Kidney tubule cell (primary cell): ENCODE measurements at places on chromosomes 12 and 14.

DNA sequence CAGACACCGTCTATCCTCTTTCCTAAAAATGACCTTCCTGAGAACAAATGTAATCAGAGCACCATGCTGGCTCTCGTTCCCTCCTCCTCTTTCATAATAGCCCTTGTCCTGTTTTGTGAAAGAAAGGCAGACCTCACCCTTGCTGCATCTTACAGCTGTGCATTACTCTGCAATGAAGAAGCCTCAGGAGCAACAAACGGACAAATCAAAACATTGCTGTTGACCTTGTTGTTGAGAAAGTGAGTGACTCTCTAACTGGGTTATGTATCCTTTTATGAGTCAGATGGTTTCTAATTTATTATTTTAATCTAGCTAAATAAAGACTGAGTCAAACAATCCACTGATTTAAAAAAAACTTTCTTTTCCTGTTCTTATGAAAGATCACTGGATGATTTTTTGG, 180.9 kb downstream of the RPS29 start:
- no peak for DNase-seq

GRCh38 chr12:124542021-124542949, 25.1 kb downstream of the NCOR2 start:
- no peak for DNase-seq

- no peak for DNase-seq
Observed at GRCh38 chr14:32256576-32256975, 53.5 kb upstream of the RNU6-8 start.

DNA sequence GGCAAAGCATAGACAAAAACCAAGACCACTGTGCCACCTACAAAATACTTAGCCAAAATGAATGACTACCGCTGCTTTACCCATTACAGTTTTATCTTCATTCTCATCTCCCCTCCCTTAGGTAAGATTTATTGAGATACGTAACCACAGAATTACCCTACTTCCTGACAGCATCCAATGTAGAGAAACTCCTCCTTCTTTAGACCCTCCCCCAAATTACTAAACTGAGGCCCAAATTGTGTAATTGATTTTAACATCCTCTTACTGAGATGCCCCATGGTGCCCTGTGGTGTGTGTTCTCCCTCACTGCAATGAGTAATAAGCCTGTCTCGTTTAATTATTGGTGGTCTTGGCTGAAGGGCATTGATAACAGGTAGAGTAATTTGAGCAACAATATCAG, 19.1 kb downstream of the VRK1 start:
- no peak for DNase-seq

DNA sequence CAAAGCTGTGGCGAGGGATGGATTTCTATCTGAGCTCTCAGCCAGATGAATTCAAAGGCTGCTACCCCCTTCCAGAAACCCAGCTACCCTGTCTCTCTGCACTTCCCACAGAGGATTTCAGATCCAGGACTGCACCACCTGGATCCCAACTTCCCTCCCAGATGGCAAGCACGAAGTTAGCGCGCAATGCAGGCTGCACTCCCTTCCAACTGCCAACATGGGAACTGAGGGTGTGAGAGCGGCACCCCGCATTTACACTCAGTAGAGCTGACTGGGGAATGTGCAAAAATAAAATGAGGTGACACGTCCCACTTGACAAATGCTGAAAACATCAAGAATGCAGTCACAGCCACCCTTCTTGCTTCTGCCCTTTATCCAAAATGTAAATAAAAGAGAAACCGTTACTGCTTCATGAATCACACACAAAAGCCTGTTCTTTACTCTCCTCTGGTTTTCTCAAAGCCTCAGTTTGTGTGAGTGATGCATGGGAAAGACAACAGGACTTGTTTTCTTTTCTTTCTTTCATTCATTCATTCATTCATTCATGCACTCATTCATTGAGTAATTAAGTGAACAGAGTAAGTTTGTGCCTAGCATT, 85.7 kb downstream of the ITPK1 start:
- DNase-seq = no peak

DNA sequence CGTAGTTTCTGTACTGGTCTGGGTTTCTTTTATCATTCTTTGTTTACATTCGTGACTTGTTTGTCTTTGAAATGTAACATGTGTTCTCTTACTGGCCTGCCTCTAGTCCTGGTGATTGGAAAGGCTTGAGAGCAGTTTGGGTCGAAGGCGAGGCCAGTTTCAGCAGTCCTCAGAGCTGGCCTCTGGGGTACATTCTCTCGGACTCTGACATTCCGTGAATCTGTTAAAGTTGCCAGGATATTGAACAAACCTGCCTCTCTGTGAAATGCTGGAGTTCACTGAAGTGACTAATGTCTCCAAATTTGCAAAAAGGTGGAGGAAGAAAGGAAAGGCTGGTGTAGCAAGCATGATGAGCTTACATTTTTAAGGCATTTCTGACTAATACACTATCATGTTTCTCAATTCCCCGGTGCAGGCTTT, 1.5 kb downstream of the PLEKHA5 start:
- DNase-seq = peak; percentile 80

- no peak for DNase-seq
Observed at GRCh38 chr12:116482179-116482578, 77.0 kb upstream of the MAP1LC3B2 start.

DNA sequence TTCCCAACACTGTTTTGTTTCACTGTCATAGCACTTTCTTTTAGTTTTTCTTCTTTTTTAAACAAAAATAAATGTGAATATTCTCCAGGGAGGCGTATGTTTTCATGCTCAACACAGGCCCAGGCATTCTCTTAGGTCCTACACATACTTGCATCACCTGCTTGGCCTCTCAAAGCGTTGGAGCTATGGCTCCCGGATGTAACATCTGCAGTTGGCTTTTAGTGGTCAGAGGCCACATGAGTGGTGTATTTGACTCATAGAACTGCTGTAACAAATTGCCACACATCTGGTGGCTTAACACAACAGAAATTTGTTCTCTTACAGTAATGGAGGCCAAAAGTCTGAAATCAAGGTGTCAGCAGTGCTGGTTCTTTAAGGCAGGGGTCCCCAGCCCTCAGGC, 44.6 kb upstream of the VRK1 start:
- no peak for DNase-seq

GRCh38 chr12:59736359-59736758, 140.5 kb downstream of the SLC16A7 start:
- DNase-seq = no peak

- DNase-seq = no peak
Observed at GRCh38 chr12:91982946-91983345, 162.7 kb downstream of the BTG1 start.

- no peak for DNase-seq
Observed at GRCh38 chr12:114245555-114245954, 160.4 kb downstream of the TBX5 start.

- no peak for DNase-seq
Observed at GRCh38 chr14:79856381-79856780, 354.9 kb downstream of the DIO2 start.

- no peak for DNase-seq
Observed at GRCh38 chr12:6954316-6955107, 3.4 kb downstream of the PTPN6 start.

DNA sequence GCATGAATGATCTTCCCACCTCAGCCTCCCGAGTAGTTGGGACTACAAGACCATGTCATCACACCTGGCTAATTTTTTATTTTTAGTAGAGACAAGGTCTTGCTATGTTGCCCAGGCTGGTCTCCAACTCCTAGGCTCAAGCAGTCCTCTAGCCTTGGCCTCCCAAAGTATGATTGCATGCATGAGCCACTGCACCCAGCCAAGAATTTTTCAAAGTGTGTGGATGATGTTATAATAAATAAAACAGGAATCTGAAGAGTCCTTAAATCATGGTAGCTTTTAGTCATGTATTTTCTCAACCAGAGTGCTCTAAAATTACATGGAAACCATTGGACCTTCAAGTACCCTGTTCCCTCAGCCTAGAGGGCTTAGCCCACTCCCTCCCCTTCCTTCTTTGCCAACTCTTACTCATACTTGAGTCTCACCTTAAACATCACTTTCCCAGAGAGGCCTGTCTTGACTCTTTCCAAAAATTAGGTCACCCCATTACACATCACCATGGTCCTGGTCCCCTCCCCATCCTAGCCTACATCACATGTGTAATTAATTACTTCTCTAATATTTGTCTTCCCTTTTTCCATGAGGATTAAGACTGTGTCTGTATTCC, 52.2 kb upstream of the BICDL1 start:
- DNase-seq = no peak

GRCh38 chr12:48973941-48974673, 2.6 kb upstream of the WNT10B start:
- DNase-seq = no peak

- DNase-seq = no peak
Observed at GRCh38 chr12:6630736-6631135, 5.0 kb downstream of the LPAR5 start.

- DNase-seq = peak; percentile 69
Observed at GRCh38 chr12:66087365-66087943, 43.1 kb downstream of the LLPH start.

- DNase-seq = peak; percentile 8
Observed at GRCh38 chr12:66976526-66976925, 292.6 kb upstream of the CAND1 start.

DNA sequence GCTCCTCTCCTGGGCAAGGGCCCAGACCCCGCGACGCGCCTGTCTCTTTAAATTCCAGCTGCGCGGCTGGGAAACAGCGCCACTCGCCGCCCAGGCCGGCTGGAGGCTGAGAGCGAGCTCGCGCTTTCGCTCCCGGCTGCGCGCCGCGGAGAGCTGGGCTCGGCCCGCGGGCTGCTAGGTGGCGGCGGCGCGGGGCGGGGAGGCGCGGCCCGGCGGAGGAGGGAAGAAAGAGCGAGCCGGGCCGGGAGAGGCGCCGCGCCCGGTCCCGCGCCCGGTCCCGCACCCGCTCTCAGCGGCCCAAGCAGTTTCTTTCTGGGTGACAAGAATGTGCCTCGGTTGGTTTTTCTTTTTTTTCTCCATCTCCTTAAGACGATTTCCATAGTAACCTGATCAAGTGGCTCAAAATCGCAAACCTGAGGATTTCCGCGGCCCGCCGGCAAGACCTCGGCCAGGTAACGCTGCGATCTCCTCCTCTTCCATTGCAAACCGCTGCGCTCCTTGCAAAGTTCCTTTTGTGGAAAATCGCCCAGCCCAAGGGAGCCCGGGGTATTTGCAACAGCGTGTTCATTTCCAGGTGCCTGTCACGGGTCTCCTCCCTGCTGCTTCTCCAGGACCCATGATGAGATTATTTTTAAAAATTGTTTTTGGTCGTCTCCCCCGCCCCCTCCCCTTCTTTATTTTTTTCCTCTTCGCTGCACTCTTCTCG, 259.5 kb upstream of the E2F7 start:
- DNase-seq = peak; percentile 73

DNA sequence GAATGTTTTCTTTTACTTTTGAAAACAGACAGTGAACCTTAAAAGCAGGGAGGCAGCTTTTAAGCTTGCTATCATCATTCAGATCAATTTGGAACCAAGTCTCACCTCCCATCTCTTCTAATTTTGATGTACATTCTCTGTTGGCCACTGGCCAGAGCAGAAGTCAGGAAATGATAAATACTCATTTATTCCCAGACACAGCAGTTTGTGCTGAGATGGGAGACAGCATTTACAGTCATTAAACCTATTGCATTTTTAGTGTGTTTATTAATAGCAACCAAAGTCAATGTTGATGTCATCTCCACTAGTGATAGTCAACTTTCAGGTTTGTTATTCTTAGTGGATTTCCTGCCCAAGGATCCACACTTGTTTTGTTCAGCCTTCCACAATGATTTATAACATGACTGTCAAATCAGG, 320.0 kb upstream of the ATP2B1 start:
- peak; percentile 45 for DNase-seq

GRCh38 chr14:25220514-25220913, 170.6 kb upstream of the STXBP6 start:
- no peak for DNase-seq

- DNase-seq = no peak
Observed at GRCh38 chr12:28388879-28389278, 198.6 kb downstream of the CCDC91 start.

GRCh38 chr14:77240336-77240915, 30.6 kb downstream of the NGB start:
- DNase-seq = no peak

- peak; percentile 6 for DNase-seq
Observed at GRCh38 chr12:104793285-104793684, 164.8 kb downstream of the SLC41A2 start.

DNA sequence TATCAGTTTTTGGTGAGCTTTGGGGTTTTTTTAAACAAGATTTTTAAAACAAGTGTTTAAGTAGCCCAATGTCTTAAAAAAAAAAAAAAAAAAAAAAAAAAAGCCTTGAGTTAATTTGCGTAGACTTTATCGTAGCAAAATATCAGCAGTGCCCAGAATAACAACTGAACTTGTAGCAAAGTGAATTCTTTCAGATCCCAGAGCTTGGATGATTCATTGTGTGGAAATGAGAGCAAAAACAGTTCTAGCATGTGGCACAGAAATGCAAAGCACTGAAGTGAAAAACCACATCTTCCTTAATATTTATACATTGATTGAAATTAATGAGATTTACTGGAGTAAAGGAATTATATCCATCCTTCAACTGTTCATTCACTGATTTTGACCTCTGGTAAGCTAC, 258.1 kb downstream of the EGLN3 start:
- peak; percentile 83 for DNase-seq

DNA sequence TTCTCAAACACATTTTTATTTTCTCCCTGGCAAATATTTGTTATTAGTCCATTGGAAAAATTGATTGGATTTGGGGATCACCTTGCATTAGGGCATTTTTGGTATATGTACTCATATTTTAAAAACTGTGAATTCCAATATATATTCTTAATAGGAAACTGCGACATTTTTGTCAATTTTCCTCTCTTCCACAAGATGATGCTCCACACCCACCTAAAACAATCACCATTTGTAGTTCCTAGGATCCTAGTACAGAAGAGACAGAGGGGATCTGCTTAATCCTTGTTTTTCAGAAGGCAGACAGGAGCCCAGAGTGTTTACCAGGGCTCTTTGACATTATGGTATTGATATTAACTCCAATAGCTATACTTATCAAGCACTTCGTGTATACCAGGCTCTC, 22.8 kb upstream of the OASL start:
- no peak for DNase-seq
